HT1080 (cell line): ENCODE measurements at places on chromosomes 16 and 17.

DNA sequence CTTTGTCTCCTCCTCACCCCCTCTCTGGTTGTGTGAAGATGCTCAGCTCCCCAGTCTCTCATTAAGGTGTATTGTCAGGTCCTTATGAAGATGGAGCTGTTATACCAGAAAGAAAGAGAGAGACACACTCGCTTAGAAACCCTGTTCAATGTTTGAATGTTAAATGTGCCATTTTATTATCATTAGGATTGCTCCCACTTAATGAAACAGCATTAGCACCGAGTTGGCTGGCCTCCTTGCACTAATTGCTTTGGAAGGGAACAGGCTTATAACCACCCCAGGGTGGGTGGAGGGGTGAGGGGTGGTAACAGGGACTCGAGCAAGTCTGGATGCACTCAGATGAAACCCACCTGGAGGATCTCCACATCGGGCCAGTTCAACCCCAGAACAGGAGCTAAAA lies 14.4 kb downstream of the PIPOX start:
- no peak for DNase-seq

- no peak for DNase-seq
These were observed 27.6 kb upstream of the CCL1 start for GRCh38 chr17:34390649-34391048.

DNA sequence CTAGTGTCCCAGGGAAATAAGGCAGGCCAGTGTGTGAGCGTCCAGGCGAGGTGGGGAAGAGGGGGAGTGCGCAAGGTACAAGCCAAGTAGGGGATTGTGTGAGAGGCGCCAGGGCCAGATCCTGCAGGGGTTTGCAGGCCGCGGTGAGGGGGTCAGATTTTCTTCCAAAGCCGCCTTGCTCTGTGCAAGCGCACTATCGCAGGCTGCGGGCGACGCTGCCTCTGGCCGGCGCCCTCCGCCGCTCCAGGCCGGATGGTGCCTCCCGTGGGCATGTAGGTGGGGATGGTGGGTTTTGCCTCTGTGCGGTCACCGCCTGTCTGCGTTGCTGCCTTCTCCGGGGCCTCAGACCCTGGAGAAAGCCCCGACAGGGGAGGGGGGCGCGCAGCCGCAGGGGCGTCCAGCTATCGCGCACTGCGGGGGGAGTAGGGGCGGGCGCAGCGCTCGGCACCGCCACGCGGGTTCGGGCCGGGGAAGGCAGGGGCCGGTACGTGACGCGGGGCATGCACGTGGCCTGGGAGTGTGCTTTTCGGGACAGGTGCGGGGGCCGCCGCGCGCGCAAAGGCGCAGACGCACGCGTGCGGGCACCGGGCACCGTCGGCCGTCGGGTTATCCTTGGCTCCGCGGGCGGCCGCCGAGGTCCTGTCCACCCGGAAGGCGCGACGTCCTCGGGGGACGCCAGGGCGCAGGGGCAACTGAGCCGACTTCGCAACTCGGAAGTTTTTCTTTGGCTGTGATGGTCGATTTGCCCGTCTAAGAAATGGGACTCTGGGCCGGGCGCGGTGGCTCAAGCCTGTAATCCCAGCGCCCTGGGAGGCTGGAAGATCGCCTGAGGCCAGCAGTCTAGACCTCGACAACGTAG lies 1.1 kb upstream of the HAPSTR1 start:
- DNase-seq, result no peak

GRCh38 chr16:17194190-17194780 lies 276.5 kb downstream of the XYLT1 start:
- no peak for DNase-seq

DNA sequence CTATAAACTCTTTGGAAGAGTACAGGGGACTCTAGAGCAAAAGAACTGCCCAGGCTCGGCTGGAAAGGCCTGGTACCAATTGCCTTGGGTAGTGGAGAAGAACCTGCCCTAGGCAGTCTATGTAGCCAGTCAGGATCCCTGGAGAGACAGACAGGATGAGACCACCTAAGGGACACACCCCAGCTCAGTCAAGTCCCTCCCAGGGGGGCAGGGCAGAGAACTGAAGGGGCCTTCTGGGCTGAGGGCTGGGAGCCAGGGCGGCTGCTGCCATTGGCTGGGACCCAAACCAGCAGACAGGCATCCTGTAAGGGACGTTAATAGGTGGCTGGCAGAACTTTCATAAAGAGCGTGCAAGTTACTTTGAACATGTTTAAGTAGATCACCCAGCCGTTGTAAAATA lies 12.8 kb upstream of the SLC38A8 start:
- DNase-seq, result no peak
